ENCODE measurements at places on chromosomes 5 and 9.
A peak's percentile ranks its signal among the peaks of the same experiment; 100 is the strongest.

DNA sequence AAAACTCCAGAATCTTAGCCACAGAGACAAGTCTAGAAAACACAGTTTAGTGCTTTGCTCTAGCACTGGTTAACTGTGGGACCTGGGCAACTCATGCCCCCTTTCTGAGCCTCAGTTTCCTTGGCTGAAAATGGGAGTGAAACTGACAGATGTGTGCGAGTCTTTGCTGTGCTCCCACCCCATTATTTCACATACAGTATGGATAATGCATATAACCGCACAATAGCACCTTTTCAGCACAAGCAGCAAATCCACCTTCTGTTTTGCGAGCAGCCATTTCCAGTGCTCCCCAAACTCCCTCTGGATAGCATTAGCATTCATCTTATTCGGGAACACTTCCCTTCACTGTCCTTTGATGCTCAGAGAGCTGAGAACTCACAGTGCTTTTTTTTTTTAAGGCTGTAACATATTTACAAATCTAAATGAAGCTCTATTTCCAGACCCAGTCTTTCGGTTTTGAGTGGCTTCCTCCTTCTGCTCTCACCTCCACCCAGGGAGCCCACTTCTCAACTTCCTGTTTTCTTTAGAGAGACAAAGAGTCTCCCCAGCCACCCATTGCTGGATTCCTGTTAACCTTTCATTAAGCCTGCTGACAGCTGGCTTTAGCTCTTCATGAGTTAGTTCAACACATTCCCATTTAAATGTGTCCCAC is 49.2 kb downstream of the TIMD4 start:
- no peak for DNase-seq

GRCh38 chr5:136018814-136019783 is 9.7 kb upstream of the TGFBI start:
- DNase-seq, result peak; percentile 95

- no peak for DNase-seq
These were observed 18.0 kb downstream of the NR5A1 start for GRCh38 chr9:124489222-124489621.

GRCh38 chr5:97844797-97845196 is 661.8 kb upstream of the RIOK2 start:
- no peak for DNase-seq

GRCh38 chr5:123035360-123035917 is 1.1 kb downstream of the PPIC start:
- no peak for DNase-seq

DNA sequence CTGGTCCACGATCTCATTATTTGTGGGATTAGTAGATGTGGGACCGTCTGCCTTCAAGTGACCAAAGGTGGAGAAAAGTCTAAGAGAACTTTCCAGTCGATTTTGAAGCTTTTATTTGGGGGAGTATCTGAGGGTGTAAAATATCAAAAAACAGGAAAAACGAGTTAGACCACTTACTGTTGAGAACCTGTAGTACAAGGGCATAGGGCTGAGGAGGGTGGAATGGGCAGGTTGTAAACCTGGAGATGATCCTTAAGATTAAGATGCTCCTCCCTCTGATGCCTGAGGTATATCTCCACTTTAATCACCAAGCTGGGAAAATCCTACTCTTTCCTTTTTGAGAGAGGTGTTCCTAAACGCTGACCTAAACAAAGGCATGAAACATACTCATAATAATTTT is 32.0 kb upstream of the GTF2H2C start:
- DNase-seq, result no peak

- no peak for DNase-seq
These were observed 13.9 kb upstream of the PRLR start for GRCh38 chr5:35244171-35244570.

- no peak for DNase-seq
These were observed 59.2 kb upstream of the OTP start for GRCh38 chr5:77697692-77698091.

- no peak for DNase-seq
These were observed 37.3 kb downstream of the SARDH start for GRCh38 chr9:133700819-133701320.

- peak; percentile 99 for DNase-seq
These were observed 138.8 kb downstream of the GRIA1 start for GRCh38 chr5:153629027-153629895.

- peak; percentile 63 for DNase-seq
These were observed 9.0 kb downstream of the FXN start for GRCh38 chr9:69044240-69045219.

DNA sequence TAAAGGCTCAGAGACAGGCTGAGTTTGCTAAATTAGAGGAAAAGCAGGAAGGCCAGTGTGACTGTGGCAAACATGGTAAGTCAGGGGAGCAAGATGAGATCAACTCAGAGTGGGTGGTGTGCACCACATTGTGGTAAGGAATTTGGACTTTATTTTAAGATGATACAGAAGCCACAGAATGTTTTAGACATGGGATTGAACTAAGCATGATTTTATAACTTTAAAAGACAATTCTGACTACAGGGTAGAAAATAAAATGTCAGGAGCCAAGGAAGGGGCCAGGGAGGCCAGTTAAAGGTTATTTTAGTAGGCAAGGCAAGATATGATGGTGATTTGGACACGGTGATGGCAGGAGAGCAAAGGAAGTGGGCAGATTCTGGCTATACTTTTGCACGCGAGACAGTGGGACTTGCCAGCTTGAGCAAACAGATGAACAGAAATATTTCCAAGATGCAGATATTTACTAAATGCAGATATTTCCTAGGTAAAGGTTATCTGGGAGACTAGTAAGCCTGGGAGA is 53.9 kb downstream of the TSSK1B start:
- DNase-seq, result no peak

- DNase-seq, result peak; percentile 5
These were observed 109.7 kb upstream of the RETREG1 start for GRCh38 chr5:16726538-16726946.

- DNase-seq, result no peak
These were observed 137.0 kb downstream of the WDR41 start for GRCh38 chr5:77355080-77355479.

GRCh38 chr9:73038613-73039012 is 85.8 kb upstream of the ALDH1A1 start:
- DNase-seq, result peak; percentile 52

DNA sequence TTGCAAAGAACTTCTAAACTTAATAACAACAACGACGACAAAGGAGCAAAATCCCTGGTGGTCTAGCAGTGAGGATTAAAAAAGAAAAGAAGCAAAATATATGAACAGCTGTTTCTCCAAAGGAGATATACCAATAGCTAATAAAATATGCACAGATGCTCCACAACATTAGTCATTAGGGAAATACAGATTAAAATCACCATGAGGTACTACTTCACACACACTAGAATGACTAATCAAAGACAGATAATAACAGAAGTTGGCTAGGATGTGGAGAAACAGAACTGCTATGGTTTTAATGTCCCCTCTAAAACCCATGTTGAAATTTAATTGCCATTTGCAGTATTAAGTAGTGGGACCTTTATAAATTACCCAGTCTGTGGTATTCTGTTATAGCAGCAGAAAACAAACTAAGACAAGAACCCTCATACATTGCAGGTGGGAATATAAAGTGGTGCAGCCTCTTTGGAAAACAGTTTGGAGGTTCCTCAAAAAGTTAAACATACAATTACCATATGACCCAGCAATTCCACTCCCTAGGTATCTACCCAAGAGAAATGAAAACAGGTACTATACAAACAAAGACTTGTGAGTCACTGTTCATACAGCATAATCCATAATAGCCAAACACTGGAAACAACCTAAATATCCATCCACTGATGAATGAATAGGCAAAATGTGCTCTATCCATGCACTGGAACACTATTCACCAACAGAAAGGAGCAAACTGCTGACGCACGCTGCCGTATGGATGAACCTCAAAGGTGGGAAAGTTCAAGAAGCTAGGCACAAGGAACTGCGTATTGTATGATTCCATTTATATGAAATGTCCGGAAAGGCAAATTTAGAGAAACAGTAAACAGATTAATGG is 11.4 kb upstream of the DUSP1 start:
- DNase-seq, result peak; percentile 83

DNA sequence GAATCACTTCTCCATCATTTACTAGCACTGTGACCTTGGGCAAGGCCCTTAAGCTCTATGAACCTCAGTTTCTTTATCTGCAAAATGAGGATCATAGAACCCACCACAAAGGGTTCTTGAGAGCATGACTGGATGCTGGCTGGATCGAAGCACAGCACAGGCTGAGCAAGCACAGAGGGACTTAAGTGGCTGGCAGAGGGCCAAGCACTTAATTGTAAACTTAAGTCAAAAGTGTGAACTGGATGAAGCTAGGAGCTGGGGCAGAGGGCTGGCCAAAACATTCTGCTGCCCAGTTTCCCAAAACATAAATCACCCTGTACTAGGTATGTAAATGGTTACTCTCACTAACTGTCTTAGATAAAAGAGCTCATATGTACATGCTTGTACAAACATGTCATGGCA is 112.3 kb upstream of the WWC1 start:
- no peak for DNase-seq
